ENCODE measurements at places on chromosomes 5 and 9. TPM values are rescaled to one million over a fixed set of nuclear protein-coding genes. Genes with fewer than 3 reads are reported as not detected.
A peak's percentile ranks its signal among the peaks of the same experiment; 100 is the strongest.

- no peak for DNase-seq
These were observed 279.3 kb downstream of the ASTN2 start for GRCh38 chr9:117135501-117136098.

- DNase-seq, result no peak
These were observed 22.4 kb downstream of the LYRM7 start for GRCh38 chr5:131193106-131193505.

DNA sequence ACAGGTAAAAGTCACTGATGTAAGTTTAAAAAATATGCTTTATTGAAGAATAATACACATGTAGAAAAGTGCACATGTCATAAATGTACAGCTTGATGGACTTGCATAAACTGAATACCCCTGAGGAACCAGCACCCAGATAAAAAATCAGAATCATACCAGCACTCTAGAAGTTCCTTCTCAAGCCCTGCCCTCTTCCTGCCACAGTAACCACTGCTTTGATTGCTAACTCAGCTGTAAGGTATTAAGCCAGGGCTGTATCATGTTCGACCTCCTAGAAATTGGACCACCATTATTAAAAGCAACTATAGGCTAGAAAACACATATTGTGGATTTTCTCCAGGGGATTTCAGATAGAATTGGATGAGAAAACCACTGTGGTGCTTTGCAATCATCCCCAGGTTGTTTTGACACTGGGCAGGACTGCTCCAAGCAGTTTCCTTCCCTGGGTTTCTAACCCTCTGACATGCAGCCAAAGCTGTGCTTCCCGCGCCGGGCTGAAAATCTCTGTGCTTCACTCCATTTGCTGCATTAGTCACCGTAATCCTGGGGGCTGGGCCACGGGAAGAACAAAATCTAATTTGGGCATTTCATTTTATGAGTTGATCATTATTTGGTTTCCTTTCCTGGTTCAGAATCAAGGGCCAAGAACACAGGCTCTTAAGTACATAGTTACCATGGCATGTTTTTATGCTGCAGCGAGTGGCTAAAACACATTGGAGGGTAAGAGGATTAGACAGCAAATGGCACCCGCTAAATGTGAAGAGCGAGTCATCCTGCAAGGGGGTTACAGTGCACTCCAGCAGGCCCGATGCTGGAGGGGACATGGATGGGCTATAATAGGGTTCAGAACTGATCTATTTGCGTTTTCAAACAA, 139.4 kb upstream of the IL12B start:
- no peak for DNase-seq

- DNase-seq, result no peak
These were observed 2.1 kb downstream of the BRINP1 start for GRCh38 chr9:119366909-119367682.

- DNase-seq, result no peak
These were observed 167.1 kb upstream of the TUT7 start for GRCh38 chr9:86521322-86521721.

GRCh38 chr5:172444110-172444510, 10.2 kb downstream of the SH3PXD2B start:
- no peak for DNase-seq

DNA sequence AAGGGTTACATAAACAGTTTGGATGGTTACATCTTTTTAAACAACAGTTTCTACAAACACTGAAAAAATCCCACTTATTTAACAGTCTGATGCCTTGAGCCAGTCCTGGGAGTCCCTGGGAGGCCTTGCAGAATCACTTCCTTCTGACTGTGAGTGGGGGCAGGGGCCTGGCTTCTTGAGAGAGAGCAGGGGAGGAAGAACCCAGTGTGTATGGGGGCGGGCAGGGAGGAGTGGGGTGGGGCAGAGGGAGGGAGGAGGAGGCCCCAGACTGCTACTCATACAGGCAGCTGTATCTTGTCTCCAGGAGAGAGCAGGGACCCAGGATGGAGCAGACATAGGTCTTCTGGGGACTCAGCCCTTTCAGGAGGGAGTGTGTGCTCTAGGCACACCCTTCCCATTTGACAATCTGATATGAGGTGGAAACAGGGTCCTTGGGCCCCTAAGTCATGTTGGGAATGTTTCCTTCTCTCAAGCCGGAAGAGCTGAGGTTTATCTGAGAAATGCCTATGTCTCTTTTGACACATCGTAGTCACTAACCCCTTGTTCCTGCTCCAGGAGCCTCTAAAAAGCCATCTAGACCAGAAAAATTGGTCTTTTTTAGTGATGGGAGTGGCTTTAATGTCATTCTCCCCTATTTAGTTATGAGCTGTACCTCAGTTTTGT, 52.8 kb downstream of the IRF1 start:
- DNase-seq, result peak; percentile 47

DNA sequence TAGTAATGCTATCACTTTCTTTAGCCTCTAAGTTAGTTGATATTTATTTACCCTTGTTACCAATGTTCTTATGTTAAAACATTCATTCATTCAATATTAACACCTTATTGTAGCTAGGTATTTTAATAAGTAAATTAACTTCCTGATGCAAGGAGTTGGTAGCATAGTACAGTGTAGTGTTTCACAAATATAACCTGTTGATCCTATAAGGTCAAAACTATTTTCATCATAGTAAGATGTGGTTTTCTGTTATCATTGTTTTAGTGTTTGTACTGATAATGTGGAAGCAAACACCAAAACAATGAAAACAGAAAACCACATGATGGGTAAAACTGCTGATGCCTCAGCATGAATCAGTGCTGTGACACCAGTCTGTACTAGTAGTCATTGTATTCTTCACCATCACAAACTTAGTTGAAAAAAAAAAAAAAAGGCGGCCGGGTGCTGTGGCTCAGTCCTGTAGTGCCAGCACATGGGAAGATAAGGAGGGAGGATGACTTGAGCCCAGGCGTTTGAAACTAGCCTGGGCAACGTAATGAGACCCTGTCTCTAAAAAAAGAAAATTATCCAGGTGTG, 36.5 kb downstream of the ZCCHC7 start:
- DNase-seq, result no peak

- DNase-seq, result no peak
These were observed 90.9 kb upstream of the GRIA1 start for GRCh38 chr5:153399595-153399994.

DNA sequence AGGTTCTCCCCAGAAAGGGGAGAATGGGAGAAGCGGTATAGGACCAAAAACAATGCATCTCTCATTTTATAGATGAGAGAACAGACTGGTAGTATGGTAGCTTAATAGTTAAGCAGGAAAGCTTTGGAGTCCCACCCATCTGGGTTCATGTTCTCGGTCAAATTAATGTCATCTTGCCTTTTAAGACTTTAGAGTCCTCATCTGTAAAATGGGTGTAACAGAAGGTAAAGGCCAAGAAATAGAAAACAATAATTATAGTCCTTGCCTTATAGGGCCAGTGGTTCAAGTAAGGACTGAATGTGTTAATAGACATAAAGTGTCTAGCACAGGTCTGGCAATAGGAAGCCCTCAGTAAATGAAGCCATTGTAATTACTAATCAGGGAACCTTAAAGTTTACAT, 16.4 kb downstream of the SMIM3 start:
- no peak for DNase-seq

GRCh38 chr5:10987276-10987924, 226.4 kb upstream of the DAP start:
- no peak for DNase-seq

GRCh38 chr5:60822285-60822556, 21.8 kb downstream of the ELOVL7 start:
- no peak for DNase-seq

DNA sequence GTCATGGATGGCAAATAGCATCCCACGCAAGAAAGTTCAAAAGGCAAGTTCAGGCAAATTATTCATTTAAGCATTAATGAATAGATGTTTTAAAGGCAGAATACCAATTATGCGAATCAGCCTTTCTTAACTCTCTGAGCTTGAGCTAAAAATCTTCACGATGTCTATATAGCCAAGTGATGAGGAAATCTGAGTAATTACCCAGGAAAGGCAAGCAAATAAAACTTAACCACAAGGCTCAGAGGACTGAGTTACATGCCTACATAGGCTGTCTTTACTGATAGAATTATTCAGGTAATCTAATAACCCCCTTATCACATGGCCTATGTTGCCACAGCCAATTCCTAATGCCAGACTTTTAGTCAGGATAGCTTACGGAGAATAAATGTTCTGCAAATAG, 120.8 kb upstream of the MTAP start:
- no peak for DNase-seq

DNA sequence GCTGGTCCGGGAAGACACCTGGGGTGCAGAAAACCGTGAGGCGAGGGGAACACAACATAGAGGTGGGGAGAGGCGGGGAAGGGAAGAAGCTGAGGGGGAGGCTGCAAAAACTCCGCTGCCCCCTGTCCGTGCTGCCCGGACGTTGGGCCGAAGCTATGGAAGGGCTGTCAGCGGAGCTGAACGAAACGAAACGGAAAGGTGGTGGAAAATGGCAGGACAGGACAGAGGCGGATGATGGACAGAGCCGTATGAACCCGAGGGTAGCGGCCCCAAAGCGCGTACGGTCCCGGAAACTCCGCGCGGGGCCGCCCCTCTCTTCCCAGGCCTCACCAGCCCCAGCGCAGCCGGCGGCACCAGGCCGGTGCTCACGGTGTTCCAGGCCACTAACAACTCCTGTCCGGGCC, 272 bp downstream of the ANAPC2 start:
- DNase-seq, result no peak

GRCh38 chr5:15823398-15823797, 323.4 kb downstream of the FBXL7 start:
- no peak for DNase-seq

- no peak for DNase-seq
These were observed 204.8 kb downstream of the SPATA31A6 start for GRCh38 chr9:42388146-42388690.

DNA sequence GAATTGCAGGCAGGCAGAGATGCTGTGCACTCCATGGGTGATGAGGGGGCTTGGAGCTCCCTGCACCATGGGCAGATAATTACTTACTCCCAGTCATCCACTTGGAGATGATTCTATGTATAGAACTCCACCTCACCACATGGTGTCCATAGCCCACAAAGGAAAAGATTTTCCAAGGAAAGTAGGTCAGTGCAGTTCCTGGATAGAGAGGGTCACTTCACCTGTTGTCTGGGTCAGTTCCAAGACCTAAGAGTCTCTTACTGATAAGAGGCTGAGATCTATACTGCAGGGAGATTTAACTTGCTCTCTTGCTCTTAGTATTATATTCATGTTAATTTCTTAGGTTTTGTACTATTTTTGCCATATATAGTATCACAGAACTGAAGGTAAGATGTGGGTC, 113.9 kb upstream of the BRINP1 start:
- no peak for DNase-seq

DNA sequence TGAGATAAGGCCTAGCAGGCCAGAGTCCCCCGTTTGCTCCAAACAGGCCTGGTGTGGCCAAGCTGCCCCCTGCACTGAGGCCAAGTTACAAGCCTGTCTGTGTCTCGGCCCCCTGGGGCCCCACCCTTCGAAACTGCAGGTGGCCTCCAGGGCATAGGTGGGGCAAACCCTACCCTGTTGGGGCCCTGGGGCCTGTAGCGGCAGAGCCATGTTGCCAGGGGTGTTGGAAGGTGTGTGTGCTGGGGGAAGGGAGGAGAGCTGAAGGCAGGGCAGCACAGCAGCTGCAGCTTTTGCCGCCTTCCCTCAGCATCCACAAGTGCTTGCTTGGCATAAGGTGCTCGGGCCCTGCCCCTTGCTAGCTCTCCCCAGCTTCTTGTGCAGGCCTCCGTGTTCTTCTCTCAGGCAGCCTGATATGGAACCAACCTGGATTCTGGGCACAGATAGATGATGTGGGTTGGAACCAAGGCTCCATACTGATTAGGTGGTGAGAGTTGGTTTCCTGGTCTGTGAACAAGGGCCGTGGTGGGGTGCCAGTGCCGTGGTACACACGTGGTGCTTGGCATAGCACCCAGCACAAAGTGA, 12.7 kb downstream of the IRF1 start:
- no peak for DNase-seq

- no peak for DNase-seq
These were observed 104.5 kb upstream of the CHD1 start for GRCh38 chr5:99033014-99033900.

- DNase-seq, result no peak
These were observed 74.5 kb upstream of the MEGF10 start for GRCh38 chr5:127216143-127216542.

Gene SLC12A7
- 10.2 TPM for total RNA-seq

Gene PCDHB6
- total RNA-seq, result 1.1 TPM

Gene F2RL1
- total RNA-seq, result 8.2 TPM

Gene FAM221B
- total RNA-seq, result 0.21 TPM

Gene ADRA1B
- 0.63 TPM for total RNA-seq

Gene HTR4
- 0.26 TPM for total RNA-seq

Gene FAT2
- 5.0 TPM for total RNA-seq

Gene DOCK2
- 19.1 TPM for total RNA-seq
